KG1 (cell line): ENCODE measurements at places on chromosomes 3 and 15.

GRCh38 chr3:194810076-194810475, 124.4 kb downstream of the FAM43A start:
- no peak for DNase-seq

DNA sequence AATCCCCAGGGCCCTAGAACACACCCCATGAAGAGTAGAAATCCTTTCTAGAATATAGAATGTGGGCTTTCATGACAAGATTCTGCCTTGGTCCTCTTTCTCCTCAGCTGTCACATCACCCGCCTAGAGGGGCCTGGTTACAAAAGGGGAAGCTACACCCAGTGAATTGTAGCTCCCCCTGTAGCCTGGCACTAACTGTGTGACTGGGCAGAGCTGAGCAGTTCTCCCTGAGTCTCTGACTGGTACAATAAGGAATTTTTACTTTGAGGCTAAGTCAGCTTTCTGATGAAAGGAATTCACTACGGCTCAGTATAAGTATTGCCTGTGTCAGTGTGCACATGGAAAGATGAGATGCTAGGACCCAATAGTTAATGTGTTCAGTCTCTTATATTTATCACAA, 28.7 kb upstream of the ZNF148 start:
- no peak for DNase-seq

DNA sequence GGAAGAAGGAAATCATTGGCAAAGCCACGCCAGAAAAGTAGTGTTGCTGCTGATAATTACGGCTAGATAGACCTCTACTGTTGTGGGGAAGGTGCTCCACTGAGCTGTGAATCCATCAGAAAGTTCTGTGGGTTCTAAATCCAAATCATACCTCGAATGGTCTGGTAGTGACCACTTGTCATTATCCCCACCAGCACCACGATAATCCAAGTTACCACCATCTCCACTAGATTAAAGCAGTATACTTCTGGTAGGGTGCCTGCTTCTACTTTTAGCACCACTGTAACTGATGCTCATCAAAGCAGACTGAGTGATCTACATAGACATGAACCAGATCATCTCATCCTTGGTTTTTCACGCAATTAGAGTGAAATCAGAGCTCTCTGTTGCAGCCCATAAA, 185.5 kb downstream of the FMN1 start:
- DNase-seq: no peak

DNA sequence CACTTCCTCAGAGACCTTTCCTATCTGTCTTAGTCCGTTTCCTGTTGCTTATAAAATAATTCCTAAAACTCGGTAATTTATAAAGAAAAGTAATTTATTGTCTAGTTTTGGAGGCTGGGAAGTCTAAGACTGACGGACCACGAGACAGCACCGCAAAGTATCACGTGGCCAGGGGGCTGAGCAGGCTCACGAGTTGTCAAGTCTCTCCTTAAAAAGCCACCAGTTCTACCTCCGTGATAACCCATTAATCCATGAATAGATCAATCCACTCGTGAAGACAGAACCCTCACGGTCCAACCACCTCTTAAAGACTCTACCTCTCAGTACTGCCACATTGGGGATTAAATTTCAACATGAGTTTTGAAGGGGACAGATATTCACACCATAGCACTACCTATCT, 821 bp downstream of the LINS1 start:
- DNase-seq: peak; percentile 31

DNA sequence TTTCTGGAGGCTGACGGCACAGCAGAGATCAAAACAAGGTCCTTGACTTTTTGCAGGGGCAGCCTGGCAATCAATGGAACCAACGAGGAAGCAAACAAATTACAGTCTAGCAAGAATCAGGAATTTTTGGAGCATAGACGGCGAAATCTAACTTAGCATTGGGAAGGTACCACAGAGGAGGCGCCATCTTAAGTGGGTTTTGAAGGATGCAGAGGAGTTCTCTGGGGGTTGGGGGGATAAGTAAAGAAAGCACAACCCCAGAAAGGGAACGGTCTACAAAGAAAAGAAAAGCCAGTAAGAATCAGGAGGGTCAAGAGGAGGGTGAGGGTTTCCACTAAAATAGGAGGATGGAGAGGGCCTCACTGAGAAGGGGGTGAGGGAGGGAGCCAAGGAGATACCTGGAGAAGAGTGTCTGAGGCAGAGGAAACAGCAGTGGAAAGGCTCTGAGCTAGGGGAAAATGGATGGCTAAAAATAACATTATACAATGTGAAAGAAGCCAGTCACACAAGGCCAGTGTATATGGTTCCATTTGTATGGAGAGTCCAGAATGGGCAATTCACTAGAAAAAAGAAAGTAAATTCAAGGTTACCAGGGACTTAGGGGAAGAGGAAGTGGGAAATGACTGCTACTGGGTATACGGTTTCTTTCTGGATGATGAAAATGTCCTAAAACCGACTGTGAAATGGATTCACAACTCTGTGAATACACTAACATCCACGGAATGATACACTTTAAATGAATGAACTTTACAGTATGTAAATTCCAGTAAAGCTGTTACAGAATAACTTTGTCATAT, 25.2 kb upstream of the IQSEC1 start:
- no peak for DNase-seq

DNA sequence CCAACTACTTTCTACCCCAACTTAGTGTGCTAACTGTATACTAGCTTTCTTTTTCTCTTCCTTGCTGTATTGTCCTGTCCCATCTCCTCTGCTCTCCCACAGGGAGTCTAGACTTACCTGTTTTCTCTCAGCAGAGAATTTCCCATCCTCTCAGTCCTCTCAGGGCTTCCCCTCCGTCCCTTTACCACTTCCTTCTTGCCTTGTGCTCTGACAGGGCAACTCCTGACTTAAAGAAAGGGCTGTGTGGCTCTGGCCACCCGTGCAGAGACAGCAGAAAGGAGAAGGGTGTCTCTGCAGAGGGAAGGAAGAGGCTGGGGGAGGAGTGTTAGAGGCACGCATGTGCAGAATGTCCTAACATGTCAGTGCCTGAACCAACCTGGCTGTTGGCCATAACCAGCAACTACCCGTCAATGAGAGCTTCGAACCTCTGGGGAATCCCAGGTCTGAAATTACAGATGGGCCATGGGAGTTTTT, at the start of gene GCSAM:
GCSAM (minus strand) TSS at position 274 of the 474 bp plus-strand sequence; CDS start at position 146, 128 bp downstream.
- peak; percentile 35 for DNase-seq

DNA sequence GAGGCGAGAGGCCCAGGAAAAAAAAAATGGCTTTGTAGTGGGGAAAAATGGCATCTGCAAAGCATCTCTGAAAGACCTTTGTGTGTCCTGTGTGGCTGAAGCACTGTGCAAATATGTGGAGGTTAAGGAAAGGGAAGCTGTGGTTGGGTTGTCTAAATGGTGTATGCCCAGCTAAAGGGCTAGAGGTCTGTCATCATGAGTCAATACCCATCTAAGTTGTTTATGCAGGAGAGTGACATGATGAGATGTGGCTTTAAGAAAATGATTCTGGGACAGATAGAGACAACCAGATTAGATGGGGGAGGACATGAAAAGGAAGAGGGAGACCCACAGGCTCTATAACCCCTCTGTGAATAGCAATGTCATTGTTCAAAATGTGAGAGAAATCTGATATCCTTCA, 280.7 kb downstream of the MFSD1 start:
- DNase-seq: no peak

GRCh38 chr3:25683882-25684281, 19.2 kb upstream of the TOP2B start:
- DNase-seq: no peak

DNA sequence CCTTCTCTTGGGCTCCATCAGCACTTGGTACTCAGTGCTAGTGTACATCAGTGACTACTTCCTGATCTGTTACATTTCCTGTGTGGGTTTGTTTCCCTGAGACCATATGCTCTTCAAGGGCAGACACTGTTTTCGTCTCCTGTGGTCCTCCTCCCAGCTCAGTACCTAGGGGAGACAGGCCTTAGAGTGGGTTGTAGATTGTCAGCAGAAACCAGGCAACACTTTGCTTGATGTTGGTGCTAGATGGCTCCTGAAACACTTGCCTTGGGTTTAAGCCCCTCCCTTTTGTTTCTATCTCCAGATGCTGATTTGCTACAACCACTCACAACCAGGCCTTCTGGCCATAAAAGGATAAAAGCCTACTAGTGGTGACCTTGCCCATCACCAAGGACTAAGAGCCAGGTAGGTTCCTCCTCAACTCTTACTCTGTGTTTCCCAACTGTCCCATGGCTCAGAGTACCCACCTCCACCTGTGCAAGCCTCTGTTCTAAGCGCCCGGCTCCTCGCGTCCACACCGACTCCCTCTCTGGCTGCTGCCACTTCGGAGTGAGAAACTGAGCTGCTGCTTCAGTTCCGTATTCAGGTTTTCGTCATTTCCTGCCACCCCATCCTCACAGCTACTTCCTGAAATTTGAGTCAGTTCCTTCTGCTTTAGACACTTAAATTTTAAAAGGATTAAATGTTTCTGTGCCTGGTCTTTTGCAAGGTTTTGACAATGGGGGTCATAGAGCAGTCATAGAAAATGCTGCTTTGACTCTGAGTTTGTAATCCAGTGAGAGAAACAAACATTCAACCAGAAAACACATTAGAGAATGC, at the start of gene HCLS1:
HCLS1 (minus strand) TSS at position 548 of the 816 bp plus-strand sequence. CDS start 2,556 bp downstream, outside the sequence.
- DNase-seq: peak; percentile 75

DNA sequence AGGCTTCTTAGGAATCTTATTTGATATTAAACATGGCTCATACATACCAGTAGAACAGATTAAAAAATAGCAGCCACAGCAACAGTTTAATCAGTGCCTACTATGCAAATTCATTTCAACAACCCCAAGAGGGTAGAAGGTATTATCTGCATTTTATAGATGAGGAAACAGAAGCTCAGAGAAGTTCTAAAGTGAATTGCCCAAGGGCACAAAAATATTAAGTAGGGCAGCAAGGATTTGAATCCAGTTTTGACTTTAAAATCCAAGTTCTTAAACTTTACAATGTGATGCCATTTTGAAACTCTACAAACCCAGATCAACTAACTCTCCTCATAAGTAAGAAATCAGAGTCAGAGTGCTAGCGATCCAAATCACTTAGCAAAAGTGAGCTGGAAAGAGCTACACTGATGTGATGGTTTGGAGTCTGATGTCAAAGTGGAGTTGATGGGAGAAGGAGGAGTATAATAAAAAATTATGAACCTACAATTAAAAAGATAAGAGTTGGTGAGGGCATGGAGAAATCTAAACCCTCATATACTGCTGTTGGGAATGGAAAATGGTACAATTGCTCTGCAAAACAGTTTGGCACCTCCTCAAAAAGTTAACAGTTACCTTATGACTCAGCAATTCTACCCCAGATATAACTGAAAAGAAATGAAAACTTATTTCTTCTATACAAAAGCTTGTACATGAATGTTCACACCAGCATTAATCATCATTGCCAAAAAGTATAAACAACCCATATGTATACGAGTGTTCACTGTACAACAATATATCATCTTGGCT, 51.0 kb upstream of the PLXND1 start:
- no peak for DNase-seq

- DNase-seq: no peak
Observed at GRCh38 chr15:58393241-58393662, 38.5 kb upstream of the LIPC start.

DNA sequence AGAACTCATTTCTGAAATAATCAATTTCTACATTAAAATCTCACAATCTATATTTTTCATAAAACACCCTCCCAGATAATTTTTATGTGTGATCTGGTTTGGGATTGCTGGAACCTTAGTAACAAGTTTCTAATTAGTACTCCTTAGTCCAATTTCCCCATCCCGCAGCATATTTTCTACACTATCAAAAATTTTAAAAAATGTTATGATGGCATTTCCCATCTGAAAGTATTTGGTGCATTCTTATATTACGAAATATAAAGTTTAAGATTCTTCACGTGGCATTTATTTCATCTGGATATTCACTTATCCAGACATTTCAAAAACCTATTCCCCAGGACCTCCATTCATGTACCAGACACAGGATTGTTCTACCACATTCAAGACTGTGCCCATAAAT, 1.5 kb downstream of the OR5H14 start:
- no peak for DNase-seq

GRCh38 chr3:150936693-150937092, 31.5 kb upstream of the MINDY4B start:
- no peak for DNase-seq

GRCh38 chr3:38916706-38917105, 100.7 kb upstream of the SCN10A start:
- no peak for DNase-seq

- no peak for DNase-seq
Observed at GRCh38 chr3:48407542-48408099, 22.3 kb downstream of the PLXNB1 start.

GRCh38 chr15:63335543-63336240, 46.0 kb downstream of the CA12 start:
- DNase-seq: no peak

DNA sequence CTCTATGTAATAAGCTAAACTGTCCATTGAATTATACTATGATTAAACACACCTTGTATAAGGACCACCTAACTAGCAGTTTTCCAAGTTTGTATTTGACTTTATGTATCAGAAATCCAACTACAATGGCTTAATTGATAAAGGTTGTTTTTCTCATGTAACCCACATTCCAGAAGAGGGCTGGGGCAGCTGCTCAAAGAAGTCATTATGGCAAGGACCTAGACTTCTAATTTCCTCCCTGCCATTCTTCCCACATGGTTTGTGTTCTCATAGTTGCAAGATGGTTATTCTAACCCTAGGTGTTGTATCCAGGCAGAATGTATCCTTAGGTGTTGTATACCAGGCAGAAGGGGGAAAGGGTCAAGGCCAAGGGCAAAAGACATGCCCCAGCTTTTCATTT, 35.7 kb downstream of the GPR176 start:
- DNase-seq: no peak

GRCh38 chr15:49843725-49844124, 222.9 kb downstream of the DTWD1 start:
- no peak for DNase-seq

GRCh38 chr15:70299931-70300869, 202.5 kb upstream of the TLE3 start:
- no peak for DNase-seq

DNA sequence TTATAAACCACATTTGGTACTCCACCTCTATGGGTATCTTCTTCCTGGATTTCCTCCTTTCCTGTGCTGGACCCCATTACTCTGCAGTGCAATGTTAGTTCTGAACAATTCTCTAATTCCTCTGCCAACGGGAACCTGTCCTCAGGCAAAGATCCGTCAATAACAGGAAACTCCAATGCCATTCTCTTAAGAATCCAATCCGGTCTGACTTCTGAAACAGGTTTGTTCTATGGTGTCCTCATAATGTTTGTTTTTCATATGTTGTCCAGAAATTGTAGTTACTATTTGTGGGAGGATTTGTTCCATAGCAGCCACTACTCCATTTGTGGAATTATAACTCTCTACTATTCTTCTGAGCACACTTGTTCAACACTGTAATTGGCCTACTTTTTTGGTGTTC, 112.7 kb downstream of the TBL1XR1 start:
- no peak for DNase-seq

DNA sequence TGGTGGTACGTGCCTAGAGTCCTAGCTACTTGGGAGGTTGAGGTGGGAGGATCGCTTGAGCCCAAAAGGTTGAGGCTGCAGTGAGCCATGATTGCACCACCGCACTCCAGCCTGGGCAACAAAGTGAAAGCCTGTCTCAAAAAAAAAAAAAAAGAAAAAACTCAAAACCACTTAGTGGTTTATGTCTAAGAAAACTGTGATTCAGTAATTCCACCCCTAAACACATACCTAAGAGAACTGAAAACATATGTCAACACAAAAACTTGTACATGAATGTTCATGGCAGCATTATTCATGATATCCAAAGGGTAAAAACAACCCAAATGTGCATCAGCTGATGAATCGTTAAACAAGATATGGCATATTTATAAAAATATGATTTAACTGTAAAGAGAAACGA, 14.3 kb downstream of the SPG21 start:
- no peak for DNase-seq

GRCh38 chr3:151074256-151074655, 11.2 kb upstream of the MED12L start:
- no peak for DNase-seq

- DNase-seq: no peak
Observed at GRCh38 chr3:150049317-150049716, 78.6 kb upstream of the PFN2 start.
